Common myeloid progenitor, CD34-positive (primary cell): ENCODE measurements at places on chromosomes 1 and 21.

DNA sequence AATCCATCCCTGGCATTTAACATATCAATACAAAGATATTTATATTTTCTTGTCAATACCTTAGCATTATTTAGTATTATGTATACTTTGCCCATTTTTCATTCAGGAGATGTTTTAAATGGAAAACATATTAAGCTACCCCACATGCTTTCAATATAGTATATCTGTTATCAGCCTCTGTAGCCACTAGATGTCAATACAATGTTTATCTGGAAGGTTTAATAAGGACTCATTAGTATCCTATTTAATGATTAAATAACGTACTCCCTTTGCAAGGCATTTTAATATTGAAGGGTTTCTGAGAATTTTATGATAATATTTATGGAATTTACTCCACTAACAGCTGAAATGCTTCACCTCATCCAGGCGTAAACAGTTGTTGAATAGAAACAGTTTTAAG is 329.5 kb upstream of the ADGRL2 start:
- DNase-seq: no peak

GRCh38 chr1:216314379-216315095 is 108.7 kb downstream of the USH2A start:
- no peak for DNase-seq

DNA sequence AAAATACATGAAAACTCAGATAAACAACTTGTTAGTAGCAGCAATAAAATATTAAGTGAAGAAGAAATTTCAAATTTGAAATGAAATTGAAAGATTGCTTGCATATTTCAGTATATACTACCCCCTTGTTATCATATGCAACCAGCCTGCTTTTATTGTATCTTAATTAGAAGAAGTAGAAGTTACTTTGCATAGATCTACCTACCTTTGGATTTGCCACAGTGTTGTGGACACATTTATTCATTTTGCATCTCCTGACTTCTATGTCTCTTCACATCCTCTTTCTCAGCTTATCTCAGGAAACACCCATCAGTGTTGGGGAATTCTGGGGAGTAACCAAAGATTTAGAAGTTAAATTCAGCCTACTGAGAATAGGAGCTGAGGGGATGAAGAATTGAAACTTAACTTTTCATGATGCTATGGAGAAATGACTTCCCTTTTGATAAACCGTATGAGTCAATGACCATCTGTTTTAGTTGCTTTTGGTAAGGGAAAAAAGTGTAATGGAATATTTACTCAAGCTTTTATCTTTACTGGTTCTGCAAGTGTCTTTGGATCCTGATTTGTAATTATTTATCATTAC is 96.9 kb downstream of the RGL1 start:
- peak; percentile 47 for DNase-seq

DNA sequence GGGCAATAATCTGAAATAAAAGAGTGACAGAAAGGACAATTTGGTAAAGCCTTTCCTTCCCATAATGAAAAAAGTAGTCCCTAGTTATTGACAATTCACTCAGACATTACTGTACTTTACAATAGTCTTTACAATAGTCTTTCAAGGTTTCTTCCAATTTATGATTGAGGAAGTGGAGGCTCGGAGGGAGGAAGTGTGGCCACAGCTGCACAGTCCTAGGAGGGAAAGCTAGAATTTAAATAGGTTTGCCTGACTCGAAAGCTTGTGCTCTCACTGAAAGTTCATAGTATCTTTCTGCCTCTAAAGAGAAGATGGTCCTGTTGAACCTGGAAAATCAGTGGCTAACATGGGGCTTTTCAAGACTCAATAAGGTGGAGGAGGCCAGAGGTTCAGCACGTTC is 203.2 kb downstream of the SDCCAG8 start:
- peak; percentile 59 for DNase-seq

GRCh38 chr1:32860566-32860965 is 10.1 kb downstream of the FNDC5 start:
- DNase-seq: no peak

- no peak for DNase-seq
Measured at GRCh38 chr1:179824265-179824664, 53.3 kb downstream of the TOR1AIP2 start.

- DNase-seq: peak; percentile 19
Measured at GRCh38 chr1:28860332-28861073, 48.5 kb downstream of the OPRD1 start.
